NCI-H1092 (cell line): ENCODE measurements at places on chromosomes 4 and X.

DNA sequence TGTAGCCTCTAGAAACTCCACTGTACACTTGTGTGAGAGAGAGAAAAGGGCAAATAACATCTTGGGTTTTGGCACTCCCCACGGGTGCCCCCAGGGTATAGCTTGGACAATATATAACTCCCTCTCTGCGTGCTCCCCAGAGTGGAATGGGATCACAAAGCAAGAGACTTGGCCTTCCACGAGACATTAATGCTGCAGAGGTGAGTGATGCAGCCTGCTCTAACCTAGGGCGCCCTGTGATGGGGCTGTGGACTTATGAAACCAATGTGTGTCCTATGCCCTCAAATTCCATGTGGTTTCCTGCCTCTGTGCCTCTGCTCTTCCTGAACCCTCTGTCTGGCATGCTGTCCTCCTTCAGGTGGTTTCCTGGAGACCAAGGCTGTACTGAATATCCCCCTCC is 22.0 kb upstream of the FAM9C start:
- DNase-seq: no peak

- no peak for DNase-seq
Observed at GRCh38 chr4:26325191-26325590, 4.4 kb downstream of the RBPJ start.

- DNase-seq: no peak
Observed at GRCh38 chr4:139876337-139876941, 210.8 kb downstream of the MGST2 start.

DNA sequence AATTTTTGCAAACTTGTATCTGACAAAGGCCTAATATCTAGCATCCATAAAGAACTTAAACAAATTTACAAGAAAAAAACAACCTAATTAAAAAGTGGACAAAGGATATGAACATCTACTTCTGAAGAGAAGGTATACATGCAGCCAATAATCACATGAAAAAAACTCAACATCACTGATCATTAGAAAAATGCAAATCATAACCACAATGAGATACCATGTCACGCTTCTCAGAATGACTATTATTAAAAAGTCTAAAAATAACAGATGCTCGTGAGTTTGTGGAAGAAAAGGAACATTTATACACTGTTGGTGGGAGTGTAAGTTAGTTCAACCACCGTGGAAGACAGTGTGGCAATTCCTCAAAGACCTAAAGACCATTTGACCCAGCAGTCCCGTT is 24.0 kb downstream of the CEP44 start:
- no peak for DNase-seq

- DNase-seq: no peak
Observed at GRCh38 chrX:140088438-140088837, 123.1 kb upstream of the CXorf66 start.

GRCh38 chr4:726838-727237 is 21.2 kb downstream of the PCGF3 start:
- DNase-seq: no peak

GRCh38 chrX:134460005-134460861 is at the start of gene HPRT1:
Gene HPRT1 (plus strand): TSS chrX:134460165. CDS start chrX:134460312, 147 bp downstream.
- DNase-seq: peak; percentile 74

GRCh38 chr4:823761-824460 is 2.0 kb downstream of the CPLX1 start:
- no peak for DNase-seq

DNA sequence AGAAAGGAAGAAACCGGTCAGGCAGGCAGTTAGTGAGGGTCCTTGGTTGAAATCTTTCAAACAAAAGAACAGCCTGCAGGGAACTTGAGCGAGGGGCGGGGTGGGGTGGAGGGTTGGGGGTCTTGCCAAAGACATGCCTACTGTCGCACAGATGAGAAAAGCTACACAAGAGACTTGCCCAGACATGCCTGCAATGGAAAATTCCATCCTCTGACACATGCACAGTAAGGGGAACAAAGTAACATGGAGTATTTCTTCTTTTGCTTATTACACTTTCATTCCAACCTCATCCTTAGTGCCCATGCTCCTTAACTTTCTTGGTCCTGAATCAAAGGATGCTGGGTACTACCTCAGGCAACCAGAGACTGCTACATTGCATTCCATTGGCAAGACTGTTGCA is 1491.2 kb downstream of the STIM2 start:
- DNase-seq: no peak

GRCh38 chr4:70399319-70399718 is 1.6 kb downstream of the OPRPN start:
- DNase-seq: no peak

- DNase-seq: no peak
Observed at GRCh38 chrX:17527135-17527701, 152.2 kb downstream of the NHS start.

DNA sequence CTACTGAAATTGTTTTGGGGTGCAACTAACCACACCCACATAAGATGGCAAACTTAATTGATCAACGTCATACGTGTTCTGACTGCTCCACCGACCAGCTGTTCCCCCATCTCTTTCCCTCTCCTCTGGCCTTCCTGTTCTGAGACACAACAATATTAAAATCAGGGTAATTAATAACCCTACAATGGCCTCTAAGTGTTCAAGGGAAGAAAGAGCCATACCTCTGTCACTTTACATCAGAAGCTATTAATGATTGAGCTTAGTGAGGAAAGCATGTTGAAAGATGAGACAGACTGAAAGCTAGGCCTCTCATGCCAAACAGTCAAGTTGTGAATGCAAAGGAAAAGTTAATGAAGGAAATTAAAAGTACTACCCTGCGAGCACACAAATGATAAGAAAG is 173.9 kb upstream of the FTHL17 start:
- DNase-seq: no peak

- no peak for DNase-seq
Observed at GRCh38 chrX:38165023-38165422, 55.6 kb downstream of the SRPX start.

DNA sequence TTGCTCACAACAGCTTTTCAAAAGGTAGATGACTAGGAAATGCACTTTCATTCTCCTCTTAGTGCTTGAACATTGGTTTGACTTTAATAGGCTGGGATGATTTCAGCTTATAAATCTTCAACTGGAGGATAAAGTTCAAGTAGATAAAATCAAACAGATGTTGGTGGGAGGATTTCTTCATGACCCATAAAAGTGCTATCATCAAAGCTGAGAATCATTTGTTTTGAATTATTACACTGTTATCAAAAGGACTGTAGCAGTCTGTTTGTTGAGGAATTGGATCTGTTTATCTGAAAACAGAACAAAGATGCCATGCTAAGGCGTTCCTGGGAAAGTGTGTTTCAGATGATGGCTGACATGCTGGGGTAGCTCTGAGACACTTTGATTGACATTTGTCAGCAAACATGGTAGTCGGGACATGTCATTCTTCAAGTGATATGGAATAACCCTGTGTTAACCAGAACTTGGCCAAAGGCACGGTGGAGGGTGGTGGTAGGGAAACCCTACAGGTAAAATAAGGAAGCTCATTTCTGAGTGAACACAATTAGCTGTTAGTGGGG is 304.0 kb upstream of the PITX2 start:
- DNase-seq: no peak

DNA sequence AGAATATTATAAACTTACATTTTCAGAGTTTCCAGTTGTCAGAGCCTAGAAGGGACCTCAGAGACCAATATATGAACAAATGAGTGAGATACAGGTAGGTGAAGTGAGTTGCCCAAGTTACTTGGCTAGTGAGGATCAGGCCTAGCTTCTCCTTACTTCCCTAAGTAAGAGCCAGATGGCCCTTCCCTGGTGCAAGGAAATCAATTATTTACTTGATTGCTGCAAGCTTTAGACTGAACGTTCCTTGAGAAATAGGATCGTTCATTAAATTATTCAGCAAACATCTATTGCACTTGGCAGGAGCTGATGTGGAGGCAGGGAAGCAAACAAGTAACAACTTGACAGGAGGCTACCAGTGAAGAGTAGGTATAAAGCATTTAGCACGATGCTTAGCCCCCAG is 117.8 kb downstream of the EFHC2 start:
- no peak for DNase-seq

DNA sequence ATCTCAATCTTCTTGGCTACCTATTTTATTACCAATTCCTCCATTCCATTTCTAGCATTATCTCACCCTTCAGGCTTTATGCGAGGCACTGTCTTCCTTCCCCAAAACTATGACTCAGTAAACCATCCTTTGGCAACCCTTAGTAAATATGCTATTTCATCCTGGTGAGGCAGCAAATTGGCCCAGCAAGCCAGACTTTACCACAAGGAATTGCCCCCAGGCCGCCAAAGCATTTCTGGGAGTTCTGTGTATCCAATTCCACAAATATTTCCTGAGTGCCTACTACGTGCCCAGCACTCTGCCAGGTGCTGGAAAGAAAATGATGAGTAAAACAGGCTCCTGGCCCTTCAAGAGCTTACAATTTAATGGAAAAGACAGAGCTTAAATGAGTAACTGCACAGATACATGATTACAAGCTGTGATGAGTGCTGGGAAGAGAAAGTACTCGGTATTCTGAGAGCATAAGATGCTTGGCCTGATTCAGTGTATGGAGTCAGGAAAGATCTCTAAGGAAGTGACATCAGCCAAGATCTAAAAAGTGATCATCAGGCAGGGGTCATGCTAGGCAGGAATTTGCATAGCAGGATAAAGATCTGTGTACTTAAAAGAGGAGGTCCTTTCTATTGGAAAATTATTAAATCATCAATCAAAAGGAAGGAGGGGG is 193.8 kb downstream of the ADAMTS3 start:
- DNase-seq: no peak

DNA sequence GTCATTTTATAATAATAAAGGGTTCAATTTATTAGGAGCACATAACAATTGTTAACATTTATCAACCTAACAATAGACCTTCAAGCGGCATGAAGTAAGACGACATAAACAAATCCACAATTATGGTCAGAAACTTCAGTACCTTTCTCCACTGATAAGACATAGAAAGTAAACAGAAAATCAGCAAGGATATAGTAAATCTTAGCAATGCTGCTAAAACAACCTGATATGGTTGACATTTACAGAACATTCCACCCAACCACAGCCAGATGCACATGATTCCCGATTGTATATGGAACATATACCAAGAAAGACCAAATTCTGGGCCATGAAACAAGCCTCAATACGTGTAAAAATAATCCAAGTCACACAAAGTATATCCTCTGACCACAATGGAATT is 71.3 kb downstream of the ZFYVE28 start:
- no peak for DNase-seq

- no peak for DNase-seq
Observed at GRCh38 chrX:9604111-9604907, 139.5 kb downstream of the TBL1X start.

DNA sequence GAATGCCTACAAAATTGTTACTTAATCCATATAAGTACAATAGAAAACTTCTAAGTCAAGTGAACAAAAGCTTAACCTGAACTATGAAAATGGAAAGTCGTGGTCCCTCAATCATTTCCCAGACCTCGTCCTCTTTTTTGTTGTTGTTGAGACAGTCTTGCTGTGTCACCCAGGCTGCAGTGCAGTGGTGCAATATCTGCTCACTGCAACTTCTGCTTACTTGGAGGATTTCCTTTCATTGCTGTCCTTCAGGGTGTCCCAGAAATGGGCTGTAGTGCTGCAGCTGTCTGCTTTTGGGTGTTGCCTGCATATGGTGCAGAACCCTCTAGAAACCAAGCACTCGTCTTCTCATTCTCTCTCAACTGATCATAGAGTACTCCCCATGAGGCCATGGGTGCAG is 75.0 kb upstream of the IL2 start:
- DNase-seq: no peak

DNA sequence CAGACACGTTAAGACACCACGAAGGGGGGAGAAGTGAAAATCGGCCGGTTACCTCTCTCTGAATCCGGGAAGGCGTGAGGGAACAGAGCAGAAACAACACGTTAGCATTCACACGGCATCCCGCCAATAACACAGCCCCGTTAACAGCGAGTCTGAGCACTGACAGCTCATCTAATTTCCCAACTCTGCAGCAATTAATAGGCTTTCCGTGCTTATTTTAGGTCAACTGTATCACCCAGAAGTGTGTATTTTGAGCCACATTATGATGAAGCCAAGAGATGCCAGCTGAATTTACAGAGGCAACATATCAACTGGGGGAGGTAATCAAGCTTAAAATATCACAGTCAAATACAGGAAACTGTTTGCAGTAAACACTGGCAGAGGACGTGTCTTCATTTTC is 92.6 kb downstream of the NSUN7 start:
- peak; percentile 23 for DNase-seq

DNA sequence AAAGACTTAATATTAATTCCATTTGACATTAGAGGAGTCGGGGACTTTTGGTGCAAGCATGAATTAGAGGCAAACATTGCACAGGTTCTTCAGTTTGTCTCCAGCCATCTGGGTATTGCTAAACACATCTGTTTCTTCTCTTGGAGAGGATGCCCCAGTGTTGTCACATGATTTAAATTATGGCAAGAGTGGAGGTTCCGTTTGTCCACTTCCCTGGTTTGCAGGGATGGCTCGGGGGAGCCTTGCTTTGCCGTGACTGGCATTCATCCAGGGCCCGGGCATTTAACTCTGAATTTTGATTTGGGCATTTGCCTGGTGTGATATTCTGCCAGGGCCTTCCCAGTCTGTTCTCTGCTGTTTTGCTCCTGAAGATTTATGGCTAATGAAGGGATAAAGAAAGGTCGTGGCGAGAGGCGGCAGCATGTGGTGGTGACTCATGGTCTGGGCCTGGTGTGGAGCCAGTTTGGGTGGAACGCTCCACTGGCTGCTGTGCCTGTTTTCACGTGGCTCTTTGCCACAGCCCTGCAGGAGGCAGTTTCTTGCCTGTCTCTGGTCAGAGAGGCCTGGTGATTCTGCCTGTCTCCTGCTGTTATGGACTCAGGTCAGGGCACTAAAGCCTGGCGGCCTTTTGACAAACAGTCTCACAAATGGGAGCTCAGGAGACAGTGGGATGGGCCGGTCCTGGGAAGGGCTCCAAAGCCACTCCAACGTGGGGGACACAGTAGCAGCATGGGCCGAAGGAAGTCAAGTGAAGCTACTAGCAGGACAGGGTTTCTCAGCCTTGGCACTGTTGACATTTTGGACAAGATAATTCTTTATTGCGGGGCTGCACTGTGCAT is 99.4 kb upstream of the PGRMC2 start:
- peak; percentile 67 for DNase-seq

DNA sequence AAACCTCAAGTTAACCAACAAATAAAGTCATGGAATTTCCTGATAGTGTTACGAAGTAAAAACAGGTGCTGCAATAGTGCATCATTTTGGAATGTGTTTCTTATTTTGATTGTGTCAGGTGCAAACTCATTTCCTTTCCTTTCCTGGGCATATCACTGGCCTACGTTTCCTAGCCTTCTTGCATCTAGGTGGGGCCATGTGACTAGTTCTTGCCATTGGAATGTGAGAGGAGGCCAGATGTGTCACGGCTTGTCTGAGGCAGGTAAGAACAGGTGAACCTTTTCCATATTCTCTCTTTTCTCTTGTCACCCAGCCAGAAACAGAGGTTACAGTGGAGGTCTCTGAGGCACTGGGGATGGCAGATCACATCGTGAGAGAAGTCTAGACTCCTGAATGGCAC is 868.0 kb downstream of the RPA4 start:
- no peak for DNase-seq
